ENCODE measurements at places on chromosomes 6 and 20.

- no peak for DNase-seq
Observed at GRCh38 chr6:91029211-91029610, 442.3 kb upstream of the MAP3K7 start.

- no peak for DNase-seq
Observed at GRCh38 chr6:146347090-146347489, 196.5 kb upstream of the RAB32 start.

- DNase-seq, result no peak
Observed at GRCh38 chr20:50932016-50932485, 814 bp upstream of the ADNP start.

- no peak for DNase-seq
Observed at GRCh38 chr20:45037050-45037449, 63.9 kb downstream of the KCNS1 start.

- no peak for DNase-seq
Observed at GRCh38 chr6:46651816-46652215, 802 bp downstream of the CYP39A1 start.

- peak; percentile 90 for DNase-seq
Observed at GRCh38 chr6:109687271-109687761, 3.7 kb downstream of the AK9 start.

DNA sequence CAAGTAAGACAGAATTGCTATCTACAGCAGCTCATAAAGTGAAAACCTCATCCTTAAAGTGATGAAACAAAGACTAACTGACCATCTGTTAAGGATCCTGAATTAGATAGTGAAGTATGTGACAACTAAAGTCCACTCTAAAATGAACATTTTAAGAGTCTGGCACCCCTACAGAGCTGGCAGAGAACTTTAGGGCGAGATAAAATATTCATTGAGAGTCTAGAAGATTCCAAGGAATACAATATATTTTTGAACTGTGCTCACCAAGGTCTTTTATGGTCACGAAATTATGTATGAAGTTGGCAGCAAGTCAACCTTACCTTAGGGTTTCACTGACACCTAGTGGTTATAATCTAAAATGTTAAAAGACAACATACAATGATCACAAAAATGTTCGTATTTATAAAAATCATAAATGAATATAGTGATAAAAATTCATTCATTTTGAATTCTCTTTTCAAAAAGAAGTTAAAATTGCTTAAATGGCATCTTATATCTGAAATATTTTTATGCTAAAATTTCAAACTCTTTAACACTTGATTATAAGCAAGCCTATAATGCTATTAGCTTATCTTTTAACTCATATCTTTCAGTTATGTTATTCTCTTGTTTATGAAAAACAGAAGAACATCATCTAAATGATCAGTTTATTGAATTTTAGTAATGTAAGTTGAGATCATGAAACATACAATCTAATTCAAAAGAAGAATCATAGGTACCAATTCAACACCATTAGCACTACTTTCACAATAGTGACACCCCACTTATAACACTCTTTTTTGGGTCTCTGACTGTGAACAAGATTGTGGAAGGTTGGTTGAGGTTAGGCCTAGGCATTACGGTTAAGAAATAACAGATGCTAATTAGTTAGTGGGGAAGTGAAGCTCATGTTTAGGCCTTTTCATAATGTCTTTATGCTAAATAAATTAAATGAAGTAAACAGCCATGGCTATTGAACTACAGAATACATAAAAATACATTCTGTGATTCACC lies 27.5 kb downstream of the RSPH3 start:
- peak; percentile 28 for DNase-seq

- DNase-seq, result no peak
Observed at GRCh38 chr6:33390767-33391277, 801 bp upstream of the KIFC1 start.

- no peak for DNase-seq
Observed at GRCh38 chr6:168815229-168815628, 374.2 kb downstream of the SMOC2 start.

DNA sequence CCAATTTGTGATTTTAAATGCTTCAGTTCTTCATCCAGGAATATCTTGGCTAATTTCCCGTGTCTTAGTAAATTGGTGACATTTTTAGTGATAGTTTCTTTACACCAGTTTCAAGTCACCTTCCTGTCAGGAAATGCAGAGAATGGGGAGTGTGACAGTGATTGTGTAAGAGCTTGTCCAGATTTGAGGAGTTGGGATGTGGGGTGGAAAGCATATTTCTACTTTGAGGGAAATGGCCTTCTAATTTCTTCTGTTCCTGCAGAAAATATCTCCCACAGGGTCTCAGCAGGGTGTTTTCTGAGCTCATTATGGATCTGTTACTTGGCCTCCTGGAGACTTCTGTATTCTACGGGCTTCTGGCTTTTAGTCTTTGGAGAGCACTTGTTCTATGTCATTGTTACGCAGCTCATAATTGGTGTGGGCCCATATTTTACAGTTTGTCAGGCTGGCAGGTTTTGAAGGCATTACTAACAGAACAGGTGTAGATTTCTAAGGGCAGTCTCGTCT lies 65.6 kb downstream of the TMEM200A start:
- DNase-seq, result no peak

Data from inflammatory macrophage treated with lipopolysaccharide for 1 hour (primary cell).